ENCODE measurements at places on chromosomes 12 and 14.

DNA sequence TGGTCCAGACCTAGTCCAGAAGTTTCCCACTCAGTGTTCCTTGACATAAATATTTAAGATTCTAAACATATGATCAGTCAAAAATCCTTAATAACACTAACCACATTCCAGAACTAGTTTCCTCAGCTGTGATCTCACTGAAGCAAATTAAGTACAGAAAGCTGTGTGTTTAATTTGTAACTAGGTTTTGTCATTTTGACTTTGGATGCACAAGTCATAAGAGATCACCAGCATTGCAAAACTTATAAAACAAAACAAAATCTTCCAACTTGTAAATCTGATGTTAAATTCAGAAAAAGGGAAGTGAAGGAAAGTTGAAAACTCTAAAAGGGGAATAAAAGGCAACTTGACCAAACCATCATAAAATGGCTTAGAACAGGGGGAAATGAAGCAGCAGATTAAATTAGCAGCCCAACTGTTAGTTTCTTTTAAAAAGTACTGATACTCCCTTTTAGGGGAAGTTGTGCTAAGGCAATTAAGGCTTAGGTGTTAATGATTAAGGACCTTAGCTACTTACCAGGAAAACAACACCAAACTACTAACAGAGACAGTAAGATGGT is 56.6 kb downstream of the SH2B3 start:
- no peak for DNase-seq

DNA sequence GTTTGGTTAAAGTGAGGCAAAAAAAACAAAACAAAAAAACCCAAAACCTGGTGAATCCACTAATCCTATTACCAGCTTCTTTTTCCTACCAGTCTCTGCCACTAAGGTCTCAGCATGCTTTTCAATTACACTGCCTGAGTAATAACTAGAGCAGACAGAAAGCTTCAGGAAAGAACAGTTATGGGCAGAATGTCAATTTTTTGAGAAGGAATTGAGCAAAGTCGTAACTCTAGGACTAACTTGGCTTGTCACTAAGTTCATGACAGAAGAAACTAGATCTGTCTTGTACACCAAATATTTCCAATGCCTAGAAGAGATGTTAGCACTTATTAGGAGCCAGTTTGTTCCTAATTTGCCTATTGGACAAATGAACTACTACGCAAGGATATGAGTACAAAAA is 148.8 kb upstream of the CNOT2 start:
- DNase-seq: no peak

GRCh38 chr12:52230364-52231281 is 2.4 kb upstream of the KRT7 start:
- no peak for DNase-seq

DNA sequence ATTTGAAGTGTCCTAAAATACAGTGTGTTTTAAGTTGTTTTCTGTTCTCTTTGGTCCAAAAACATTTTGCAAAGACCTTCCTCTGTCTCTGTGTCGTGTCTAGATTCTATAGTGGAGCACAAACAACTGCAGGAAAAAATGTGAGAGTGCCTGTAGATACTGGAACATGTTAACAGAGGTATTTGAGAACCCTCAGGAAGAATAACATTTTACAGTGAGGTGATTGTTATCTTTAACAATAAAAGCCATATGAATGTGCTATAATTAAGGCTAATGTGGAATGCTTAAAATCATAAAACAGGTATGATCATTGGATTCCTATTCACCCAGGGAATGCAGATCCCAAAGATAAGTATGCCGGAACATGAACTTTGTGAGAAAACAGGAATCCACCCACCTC is 98.0 kb downstream of the SAMD4A start:
- DNase-seq: no peak

- DNase-seq: no peak
Observed at GRCh38 chr12:61920230-61920629, 340.0 kb upstream of the USP15 start.

DNA sequence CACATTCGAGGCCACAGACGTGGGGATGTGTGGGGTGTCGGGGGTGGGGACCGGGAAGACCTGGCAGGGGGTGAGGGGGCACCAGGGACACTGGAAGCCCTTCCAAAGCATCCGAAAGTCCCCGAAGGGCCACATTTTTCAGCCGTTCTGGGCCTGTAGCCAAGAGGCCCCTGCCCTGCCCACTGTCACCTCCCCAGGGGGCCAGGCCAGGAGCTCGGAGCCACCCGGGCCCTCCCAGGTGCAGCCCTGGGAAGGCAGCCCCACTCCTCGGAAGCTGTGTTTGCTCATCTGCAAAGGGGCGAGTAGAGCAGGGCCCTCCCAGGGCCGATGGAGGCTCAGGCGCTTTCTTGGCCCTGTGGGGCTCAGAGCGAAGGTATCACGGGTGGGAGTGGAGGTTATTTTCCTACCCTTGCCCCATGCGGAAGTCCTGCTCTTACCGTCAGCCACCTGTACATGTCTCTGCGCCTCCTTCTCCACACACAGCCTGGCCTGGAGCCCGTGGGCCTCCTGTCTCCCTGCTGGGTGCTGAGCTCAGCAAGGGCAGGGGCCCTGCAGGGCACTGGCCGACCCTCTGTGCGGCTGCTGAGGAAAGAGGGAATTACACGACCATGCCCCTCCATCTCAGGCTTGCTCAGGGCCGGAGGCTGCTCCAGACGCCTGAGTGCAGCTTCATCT is 27.2 kb downstream of the NOC4L start:
- DNase-seq: no peak

DNA sequence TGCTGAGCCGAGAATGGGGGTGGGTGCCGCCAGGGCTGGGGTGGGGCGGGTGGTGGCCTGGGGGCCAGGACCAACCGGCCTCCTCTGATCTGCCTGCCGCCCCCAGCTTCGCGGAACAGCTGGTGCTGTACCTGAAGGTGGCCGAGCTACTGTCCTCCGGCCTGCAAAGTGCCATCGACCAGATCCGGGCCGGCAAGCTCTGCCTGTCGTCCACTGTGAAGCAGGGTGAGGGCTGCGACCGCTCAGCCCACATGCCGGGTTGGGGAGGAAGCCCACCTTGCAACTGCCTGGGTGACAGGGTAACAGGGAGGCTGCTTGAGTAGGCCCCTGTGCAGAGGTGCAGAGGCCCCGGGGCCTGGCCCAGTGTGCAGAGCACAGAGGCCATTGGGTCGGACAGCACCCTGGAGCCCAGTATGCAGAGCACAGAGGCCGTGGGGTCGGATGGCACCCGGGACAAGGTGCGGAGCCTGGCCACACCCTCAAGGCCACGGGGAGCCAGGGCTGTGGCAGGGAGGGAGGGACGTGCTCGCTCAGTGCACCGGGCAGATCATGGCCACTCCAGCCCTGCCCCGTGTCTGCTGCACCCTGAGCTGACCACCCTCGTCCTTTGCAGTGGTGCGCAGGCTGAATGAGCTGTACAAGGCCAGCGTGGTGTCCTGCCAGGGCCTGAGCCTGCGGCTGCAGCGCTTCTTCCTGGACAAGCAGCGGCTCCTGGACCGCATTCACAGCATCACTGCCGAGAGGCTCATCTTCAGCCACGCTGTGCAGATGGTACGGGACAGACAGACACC is 9.5 kb upstream of the PUS1 start:
- no peak for DNase-seq

DNA sequence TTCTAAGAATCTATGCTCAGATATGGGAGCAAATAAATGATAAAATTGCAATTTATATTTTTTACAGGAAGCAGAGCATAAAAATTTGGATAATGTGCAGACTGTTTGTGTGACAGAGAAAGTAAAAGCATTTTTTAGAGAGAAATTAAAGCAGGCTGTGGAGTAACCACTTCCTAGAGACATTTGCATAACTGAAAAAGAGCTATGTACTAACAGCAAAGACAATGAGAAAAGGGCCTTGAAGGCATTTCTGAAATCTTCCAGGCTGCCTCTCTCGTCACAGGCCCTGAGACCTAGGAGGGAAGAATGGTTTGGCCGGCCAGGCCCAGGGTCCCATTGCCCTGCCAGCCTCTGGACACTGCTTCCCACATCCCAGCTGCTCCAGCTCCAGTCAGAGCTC is 247.2 kb downstream of the ALX1 start:
- DNase-seq: no peak

DNA sequence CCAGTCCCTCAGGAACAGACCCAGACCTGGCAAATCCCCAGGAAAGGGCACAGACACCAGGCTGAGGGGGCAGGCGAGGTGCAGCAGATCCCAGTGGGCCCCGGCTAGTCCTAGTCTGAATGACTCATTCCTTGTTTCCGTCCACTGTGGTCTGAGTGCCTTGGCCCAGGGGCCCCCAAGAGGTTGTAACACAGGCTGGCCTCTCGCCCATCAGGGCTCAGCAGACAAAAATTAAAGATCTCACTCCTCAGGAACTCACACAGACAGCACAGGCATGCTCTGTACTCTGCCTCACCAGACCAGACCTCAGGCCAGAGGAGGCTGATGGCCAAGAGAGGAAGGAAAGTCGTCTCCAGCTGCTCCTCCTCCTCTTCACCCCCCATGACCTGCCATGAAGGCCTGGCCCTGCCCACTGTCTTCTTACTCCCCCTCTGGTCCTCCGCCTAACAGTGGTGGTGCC is 7.7 kb upstream of the LTBP2 start:
- no peak for DNase-seq

DNA sequence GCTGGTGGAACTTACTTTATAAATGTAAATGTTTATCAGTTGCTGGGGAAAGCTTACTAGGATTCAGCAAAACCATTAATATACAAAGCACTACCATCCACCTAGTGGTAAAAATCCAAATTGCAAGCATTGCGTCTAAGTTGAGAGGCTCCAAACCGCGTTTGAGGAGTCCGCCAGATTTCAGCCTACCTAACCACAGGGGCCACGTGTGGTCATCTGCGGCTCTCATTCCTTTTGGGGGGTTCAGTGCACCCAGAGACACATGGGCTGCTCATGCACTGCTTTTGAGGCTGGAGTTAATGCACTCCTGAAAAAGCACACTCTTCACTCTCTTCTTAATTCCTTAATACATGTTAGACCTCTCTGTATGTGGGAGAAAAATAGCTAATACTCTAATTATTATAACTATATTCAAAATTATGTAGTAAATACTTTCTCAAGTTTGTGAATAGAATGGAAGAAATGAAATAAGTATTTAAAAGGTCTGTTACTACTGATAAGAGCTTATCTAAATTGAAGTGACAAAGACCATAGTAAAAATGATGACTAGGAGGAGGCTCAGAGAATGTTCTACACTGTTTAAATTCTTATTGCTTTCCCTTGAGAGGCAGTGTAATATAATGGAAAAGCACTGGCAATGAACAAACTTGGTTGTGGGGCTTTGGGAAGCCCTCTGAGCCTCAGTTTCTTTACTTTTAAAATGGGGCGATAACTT is 41.4 kb upstream of the MANSC4 start:
- no peak for DNase-seq

DNA sequence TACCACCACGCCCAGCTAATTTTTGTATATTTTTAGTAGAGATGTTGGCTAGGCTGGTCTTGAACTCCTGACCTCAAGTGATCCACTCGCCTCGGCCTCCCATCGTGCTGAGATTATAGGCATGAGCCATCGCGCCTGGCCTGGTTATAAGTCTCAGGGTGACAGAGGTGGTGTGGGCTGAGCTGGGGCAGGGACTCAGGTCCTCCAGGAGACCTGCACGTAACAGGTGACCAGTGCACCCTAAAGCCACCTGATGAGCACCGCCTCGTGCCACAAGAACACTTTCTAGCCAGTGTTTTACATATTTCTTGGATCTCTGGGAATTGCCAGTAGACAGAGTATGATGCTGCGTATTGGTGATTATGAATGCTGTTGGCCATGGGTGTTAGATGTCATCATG is 136.5 kb upstream of the CPM start:
- DNase-seq: no peak

DNA sequence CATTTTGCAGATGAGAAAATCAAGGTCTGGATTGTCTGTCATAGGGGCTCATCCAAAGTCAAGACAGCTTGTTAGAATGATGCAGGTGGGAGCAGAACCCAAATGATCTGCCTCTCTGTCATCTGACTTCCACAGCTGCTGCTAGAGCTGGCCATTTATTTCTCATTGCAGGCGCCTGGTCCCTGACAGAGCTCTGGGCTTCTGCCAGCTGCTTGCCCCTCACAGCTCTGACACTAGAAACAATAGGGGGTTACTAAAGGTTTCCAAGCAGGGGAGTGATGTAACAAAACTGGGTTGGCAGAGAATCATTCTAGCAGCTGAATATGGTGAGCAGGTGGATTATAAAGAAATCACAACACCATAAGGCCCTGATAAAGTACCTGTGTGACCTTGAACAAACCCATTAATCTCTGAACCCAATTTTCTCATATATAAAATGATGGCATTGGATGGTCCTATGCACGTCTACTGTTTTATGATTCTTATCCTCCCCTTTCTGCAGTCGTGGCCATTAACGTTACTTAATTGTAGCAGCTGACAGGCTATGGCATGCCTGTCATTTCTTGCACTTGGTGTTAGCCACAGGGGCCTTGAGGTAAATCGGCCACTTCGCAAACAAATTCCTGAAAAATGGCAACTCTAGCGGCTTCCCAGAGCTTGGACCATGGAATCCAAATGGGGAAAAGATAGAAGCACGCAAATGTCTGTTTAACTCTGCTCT is 134.6 kb downstream of the RMST start:
- DNase-seq: peak; percentile 86

DNA sequence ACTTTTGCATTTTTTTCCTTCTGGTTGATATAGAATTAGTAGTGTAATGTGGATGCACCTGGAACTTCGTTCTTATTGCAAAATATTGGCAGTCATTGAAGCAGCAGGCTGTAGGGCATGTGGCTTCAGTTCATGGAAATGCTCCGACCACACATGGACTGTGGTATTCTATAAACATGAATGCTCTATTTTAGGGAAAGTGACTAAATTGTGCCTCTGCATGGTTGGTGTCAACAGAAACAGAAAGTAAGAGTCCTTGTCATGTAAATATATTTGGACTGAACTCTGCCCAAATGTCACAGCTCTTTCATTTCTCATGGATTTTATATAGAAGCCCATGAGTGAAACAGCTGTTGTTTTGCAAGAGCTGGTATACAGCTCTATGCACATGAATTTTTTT is 917.0 kb downstream of the LRFN5 start:
- DNase-seq: no peak

GRCh38 chr12:64042911-64043310 is 179.2 kb downstream of the KICS2 start:
- no peak for DNase-seq

- DNase-seq: no peak
Observed at GRCh38 chr14:100899884-100900771, 3.4 kb downstream of the RTL1 start.

- no peak for DNase-seq
Observed at GRCh38 chr12:1847411-1847810, 27.0 kb downstream of the LRTM2 start.

GRCh38 chr14:61491876-61492434 is 170.6 kb downstream of the PRKCH start:
- no peak for DNase-seq

Data from NCI-H1417 treated with DMSO at 0.1 percent for 48 hours (cell line).